ENCODE measurements at places on chromosomes 11 and 22.

DNA sequence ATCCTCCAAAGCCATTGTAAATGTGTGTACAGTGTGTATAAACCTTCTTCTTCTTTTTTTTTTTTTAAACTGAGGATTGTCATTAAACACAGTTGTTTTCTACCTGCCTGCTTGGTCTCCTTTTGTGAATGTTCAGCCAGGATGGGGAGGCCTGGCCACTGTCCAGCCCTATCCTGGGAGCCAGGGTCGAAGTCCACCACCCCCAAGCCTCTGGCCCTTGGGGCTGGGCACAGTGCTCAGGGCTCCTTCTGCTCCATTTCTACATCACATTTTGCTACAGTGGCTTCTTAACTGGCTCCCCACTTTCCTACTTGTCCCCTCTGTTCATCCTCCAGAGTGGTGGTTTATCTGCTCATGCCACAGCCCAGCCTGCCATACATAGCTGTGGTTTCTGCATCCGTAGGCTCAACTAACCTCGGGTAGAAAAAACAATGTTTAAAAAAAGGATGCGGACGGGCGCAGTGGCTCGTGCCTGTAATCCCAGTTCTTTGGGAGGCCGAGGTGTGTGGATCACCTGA is 2.5 kb upstream of the SMARCB1 start:
- peak; percentile 49 for DNase-seq

DNA sequence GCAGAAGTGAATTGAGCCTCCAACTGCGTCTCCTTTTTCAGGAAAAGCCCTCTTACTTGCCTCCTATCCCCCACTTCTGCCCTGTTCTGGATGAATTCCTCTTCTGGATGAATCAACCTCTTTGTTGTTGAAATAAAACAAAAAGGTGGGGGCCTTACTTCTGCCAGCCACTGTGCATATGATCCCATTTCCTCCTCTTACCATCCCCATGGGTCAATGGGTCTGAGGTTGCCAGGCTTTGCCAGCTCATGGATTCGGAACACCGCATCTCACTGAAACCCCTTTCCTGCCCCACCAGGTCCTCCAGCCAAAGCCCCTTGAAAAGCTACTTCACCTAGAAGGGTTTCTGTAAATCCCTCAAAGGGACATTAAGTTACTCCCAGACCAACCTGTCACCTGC is 3.7 kb upstream of the CHST1 start:
- DNase-seq = no peak

DNA sequence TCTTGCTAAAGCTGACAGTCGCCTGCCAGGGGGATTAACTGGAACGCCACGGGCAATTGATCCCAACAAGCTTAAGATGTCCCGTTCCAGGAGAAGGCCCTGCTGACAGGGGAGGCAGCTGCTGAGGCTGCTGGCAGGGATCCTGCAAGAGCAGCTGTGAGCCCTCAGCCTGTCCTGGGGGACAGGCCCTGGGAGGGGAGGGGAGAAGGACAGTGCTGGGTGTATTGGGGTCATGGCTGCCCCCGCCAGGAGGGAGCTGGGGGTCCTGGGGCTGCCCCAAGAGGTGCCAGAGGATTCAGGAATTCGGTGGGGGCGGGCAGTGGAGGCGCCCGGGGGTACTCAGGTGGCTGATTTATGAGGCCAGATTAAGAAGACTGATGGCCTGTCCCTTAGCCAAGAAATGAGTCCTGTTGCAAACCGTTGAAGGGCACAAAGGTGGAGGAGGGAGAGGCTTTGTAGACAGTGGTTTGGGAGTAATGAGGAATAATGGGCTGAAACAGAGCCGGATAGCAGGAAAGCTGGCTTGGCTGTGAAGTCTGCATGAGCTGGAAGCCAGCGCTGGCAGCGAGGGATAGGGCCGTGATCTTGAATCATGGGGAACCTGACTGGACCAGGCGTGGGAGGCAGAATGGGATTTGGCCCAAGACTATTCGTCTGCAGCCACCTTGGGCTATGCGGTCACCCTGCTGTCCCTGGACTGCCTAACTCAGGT is 133.5 kb downstream of the CACNA1I start:
- no peak for DNase-seq

DNA sequence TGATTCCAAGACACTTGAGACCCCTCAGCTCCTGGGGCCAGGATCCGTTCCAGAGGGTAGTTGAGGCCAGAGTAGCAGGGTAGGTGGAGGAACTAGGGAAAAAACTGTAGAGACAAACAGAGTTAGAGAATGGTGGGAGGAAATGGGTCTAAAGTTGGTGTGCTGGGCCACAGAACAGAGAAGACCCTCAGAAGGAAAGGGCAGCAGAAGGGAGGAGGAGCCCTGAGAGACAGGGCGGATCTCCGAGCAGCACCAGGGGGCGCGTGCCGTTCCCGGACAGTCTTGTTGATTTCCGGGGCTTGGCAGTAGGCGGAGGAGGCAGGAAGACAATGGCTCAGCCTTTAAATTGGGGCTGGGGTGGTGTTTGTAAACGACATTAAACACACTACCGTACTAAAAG is 2.4 kb upstream of the CECR2 start:
- DNase-seq = no peak

- no peak for DNase-seq
These were observed 124.8 kb upstream of the CSNK2A3 start for GRCh38 chr11:11477695-11478420.

- DNase-seq = no peak
These were observed 23.5 kb downstream of the TP53AIP1 start for GRCh38 chr11:128919216-128919615.

DNA sequence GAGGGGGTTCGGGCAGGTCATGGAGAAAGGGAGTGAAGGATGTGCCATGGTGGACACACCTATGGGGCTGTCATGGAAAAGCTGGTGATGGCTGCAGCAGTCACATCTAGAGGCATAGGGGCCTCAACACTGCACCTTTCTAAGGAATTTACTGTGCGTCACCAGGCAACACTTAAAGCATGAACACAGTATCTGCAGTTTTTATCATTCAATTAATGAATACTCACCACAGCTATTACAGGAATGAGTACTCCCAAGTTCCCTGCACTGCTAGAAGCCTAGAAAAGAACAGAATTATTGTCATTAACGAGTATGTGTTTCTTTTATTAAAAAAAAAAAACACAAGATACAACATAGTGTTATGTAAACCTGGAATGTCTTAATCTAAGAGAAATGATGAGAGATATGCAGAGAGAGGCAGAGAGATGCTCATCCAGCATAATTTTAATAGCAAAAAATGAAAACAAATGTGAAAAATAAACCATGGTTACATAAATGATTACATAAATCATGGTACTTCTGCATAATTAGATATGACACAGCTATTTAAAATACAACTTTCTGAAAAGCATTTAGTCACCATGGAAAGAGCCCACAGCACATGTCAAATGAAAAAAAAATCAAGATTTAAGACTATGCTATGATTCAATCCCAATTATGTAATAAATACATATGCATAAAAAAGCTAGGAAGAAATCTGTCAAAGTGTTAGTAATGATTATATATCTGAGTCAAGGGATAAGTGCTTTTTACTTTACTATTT is 19.2 kb downstream of the SERPIND1 start:
- no peak for DNase-seq

GRCh38 chr11:62075438-62075837 is 48.4 kb upstream of the INCENP start:
- no peak for DNase-seq

DNA sequence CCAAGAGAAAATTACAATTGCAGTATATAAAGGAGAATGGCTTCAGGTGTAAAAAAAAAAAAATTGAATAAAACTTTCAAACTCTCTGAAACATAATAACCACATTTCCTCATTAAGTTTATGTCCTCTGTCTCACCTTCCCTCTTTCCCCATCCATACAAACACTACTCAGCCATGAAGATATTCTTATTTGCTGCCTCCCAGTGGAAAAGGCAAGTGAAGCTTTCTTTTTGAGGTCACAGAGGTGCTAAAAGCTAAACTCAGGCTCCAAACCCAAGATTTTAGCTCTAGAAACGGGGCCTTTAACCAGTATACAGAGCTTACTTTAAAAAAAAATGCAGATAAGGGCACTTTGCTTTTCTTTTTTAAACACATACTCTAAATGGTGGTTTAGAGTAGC is 1568.5 kb downstream of the FAM181B start:
- no peak for DNase-seq

DNA sequence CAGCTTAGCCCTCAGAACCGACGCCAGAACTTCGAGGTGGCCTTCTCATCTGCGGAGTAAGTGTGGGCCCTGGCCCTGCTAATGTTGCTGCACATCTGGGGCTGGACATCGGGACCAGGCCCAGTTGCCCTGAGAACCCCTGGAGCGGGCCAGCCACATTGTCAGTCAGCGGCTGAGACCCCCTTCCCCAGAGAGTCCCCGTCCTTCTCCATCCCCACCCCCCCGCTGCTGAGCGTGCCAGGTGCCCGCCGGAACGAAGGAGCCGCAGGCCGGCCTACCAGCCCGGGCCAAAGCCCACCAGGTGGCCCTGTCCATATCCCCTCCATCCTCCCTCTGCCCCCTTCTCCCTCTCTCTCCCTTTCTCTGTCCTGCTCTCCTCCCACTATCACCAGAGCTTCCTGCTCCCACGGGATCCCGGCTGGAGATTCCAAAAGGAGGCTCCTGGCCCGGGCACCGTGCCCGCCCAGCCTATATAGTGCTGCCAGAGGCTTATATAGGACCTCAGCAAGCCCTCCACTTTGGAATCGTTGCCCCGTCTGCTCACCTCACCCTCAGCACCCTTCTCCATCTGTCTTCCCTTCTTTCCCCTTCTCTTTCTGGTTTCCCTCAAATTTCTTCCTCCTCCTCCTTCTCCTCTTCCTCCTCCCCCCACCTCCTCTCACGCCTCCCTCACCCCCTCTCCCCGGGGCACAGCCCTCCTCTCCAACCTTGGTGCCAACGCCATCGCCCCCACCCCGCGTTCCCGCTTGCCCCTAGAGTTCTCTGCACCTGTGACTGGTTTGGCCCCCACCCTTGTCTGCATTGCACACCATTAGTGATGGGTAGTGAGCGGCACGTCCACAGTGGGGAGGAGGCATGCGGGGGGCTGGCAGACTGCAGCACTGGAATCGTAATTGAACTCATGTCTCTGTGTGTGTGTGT is 7.3 kb downstream of the SELENOM start:
- no peak for DNase-seq

GRCh38 chr11:29328961-29329441 is 687.8 kb downstream of the KCNA4 start:
- DNase-seq = peak; percentile 92

DNA sequence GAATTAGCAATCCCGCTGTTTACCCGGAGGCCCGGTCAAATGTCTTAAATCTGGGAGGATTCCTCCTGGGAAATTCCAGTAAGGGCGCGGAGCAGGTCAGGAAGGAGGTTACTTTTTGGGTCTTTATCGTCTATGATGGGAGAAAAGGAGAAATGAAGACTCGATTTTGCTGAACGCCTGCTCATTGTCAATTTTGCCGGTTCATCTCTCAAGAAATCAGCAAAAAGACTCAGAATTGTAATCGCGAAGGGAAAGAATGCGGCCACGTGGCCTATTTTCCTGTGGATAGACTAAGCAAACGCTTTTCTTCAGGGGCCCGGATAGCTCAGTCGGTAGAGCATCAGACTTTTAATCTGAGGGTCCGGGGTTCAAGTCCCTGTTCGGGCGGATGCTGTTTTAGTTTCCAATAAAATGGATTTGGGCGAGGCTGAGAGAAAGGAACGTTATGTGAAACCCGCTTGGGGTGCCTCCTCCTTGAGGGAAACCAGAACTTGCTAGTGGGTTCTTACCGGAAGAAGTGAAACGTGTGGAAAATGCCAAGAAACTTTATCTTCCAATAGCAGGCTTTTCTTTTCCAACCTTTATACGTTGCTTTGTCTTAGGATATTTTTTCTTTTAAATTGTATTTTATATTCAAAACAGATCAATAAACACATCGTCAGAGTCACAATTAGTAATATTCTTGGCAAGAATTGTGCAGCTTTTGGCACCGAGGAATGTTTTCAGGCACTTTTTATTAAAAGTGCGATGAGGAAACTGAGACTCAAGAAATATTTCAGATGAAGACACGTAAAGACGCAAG is 45.0 kb downstream of the OR4D9 start:
- peak; percentile 92 for DNase-seq

GRCh38 chr11:42255906-42256305 is 796.5 kb upstream of the LRRC4C start:
- DNase-seq = no peak

GRCh38 chr11:112289588-112290492 is 29.2 kb upstream of the PLET1 start:
- peak; percentile 66 for DNase-seq

Measured in iris pigment epithelial cell (primary cell).